ENCODE measurements at places on chromosomes 5 and 9. TPM values are rescaled to one million over a fixed set of nuclear protein-coding genes. Genes with fewer than 3 reads are reported as not detected.

SLC6A7 gene
- polyA plus RNA-seq: 0.20 TPM

SLC6A19 gene
- polyA plus RNA-seq: 0.04 TPM

FAXDC2 gene
- polyA plus RNA-seq: 19.7 TPM

DENND4C gene
- polyA plus RNA-seq: 22.7 TPM

PRDM9 gene
- not detected for polyA plus RNA-seq

ZNF658 gene
- polyA plus RNA-seq: 8.9 TPM

TTC33 gene
- 20.8 TPM for polyA plus RNA-seq

GLRA1 gene
- polyA plus RNA-seq: not detected

KLHL9 gene
- not detected for polyA plus RNA-seq

ANXA2R gene
- 0.81 TPM for polyA plus RNA-seq

ANKRD34B gene
- 0.15 TPM for polyA plus RNA-seq

CMYA5 gene
- polyA plus RNA-seq: not detected

ISCA1 gene
- 34.2 TPM for polyA plus RNA-seq

PROB1 gene
- not detected for polyA plus RNA-seq

SPOUT1 gene
- polyA plus RNA-seq: 28.1 TPM

FBXL7 gene
- polyA plus RNA-seq: 24.6 TPM

OBP2B gene
- polyA plus RNA-seq: not detected
